ENCODE measurements at places on chromosomes 3 and 15.

DNA sequence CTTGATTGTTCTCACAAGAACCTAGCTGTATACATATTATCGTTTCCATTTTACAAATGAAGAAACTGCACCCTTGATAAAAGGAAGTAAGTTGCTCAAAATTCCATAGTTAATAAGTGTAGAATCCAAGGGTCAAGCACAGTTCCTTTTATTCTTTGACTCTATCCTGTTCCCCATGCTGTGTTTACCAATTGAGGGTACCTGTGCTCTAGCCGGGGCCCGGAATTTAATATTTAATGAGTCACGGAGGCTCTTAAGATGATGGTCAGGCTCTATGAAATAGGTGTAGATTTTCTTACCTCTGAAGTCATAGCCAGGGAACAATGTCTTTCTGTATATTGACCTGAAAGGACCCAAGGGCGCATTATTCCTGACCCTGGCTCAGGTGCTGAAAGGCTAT lies 65.2 kb downstream of the LPP start:
- DNase-seq = no peak

GRCh38 chr15:64050281-64051092 lies 4.2 kb upstream of the DAPK2 start:
- DNase-seq = no peak

DNA sequence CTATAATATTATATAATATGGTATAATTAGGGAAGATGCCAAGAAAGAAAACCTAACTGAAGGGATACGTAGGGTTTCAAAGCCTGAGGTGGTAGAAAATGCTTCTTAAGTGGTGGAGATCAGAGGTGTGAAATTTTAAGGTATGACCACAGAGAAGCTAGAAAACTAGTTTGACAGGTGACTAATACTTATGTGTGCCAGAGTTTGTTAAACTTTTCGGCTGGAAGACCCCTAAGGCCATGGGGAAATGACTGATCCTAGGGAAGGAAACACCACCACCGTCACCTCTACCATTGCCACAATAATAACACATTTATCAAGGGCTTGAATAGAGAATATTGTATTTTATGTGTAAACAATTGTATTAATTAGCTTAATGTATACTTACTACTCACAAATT lies 261.4 kb upstream of the GBE1 start:
- DNase-seq = no peak

DNA sequence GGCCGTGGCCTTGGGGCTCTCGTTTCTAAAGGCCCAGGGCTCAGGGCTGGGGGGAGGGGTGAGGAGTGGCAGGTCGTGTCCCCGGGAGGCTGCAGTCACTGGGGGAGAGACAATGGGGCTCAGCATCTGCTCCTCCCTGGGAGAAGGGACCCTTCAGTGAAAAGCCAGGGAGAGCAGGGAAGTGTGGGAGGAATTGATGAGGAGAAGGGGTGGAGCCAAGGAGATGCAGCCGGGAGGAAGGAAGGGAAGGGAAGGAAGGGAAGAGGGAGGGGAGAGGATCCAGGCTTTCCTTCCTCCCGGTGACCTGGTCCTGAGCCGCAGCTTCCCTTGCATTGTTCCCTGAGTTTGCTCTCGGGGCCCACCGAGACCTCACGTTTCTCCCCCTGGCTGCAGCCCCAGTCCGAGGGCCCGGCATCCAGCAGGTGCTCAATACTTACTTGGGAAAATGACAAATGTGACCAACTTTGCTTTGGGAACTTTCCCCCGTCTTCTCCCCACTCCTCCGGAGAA lies 1.4 kb upstream of the ZNF710 start:
- DNase-seq = no peak

GRCh38 chr15:78761020-78761419 lies 50.2 kb downstream of the ADAMTS7 start:
- DNase-seq = no peak

GRCh38 chr3:42043099-42043813 lies 47.9 kb upstream of the TRAK1 start:
- no peak for DNase-seq

GRCh38 chr15:57692709-57693108 lies 13.8 kb upstream of the POLR2M start:
- no peak for DNase-seq

DNA sequence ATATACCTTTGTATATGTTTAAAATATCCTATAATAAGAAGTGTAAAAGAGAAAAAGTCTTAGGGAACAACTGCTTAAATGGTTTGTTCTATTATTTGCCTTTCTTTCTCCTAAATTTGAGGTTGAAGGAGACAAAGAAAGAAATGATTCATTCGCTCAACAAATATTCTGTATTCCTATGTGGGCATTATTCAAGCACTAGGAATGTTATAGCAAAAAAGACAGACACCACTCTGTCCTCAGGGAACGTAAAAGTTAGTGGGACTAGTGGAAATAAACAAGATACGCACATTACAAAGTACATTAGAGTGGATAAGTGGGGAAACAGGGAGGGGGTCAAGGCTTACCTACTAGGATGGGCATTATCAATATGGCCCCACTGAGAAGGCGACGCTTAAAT lies 332.2 kb downstream of the LPP start:
- DNase-seq = no peak

DNA sequence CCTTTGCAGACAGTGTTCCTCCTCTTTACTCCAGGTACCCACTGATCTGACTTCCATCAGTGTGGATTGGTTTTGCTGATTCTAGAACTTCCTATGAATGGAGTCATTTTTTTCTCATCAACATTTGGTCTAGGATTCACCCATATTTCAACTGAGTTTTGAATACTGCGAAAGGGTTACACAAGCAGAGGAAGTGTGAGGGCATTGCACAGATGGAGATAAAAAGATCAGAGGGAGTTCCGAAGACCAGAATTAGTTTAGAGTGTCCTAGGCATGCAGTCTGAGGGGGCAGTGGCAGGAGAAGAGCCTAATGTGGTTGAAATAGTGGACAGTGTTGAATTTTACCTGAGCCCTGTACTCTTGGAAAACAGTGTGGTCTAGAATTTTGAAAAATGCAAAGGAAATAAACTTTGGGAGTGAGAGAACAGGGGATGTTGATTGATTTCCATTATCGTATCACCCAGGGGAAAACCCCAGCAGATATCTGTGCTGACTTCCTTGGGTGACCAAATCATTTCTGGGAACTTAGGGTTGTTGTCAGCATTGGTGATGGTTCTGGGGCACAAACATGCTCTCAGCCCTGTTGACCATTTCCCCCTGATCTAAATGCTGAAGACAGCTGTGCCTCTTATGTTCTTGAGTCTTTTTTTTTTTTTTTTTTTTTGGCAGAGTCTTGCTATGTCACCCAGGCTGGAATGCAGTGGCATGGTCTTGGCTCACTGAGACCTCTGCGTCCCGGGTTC lies 327.4 kb upstream of the LRRFIP2 start:
- no peak for DNase-seq

DNA sequence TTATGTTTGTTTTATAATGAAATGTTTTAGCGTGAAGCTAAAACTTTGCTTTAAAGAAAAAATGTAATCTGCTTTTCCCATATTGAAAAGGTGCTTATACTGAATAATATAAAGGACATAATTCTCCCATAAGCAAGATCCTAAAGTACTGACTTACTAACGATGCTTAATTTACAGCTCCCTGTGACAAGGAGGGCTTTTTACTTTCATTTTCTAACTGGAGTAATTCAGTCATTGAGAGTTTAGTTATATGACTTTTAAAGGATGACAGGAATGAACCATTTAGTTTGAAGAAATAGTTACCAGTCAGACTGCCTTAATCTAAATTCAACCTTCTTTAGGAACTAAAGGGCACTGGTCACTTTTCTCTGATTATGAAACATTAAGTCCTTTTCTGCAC lies 19.3 kb upstream of the ZPLD1 start:
- no peak for DNase-seq

GRCh38 chr3:39185959-39186691 lies 6.3 kb downstream of the XIRP1 start:
- no peak for DNase-seq

DNA sequence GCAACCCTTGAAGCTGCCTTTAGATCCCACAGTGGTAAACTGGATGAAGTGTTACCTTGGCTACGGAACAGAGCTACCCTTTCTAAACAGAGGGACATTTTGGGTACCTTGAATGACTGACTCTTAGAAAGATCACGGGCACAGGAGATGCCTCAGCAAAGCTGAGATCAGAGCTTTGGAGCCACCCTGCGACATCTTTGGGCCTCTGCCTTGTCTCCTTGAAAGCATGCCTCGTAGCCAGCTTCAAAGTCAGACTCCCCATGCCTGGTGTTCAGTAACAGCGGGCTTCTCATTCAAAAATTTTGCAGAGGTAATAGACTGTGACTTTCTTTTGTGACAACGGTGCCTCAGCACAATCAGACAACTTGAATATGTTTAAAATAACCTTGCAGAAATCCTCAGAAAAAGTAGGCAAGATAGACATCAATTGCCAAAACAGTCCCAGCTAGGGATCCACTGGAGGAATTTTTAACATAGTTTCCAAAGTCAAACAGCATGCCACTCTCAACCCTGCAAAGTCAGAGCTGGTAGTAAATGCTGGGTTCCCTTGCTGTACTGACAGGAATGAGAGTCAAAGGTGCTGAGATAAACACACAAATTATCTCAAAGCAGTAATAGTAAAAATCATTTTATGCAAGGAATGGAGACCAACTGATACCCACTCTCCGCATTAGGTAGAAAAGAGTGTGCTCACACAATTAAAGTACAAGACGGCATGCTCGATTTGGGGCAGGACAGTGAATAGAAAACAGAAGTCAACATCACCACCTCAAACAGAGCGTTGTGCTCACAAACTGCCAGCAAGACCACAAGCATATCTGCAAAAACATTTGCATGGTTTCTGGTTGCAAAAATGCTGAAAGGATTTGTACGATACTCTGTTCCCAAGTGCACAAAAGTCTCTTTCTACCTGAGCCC lies 82.1 kb downstream of the MYO1E start:
- no peak for DNase-seq

DNA sequence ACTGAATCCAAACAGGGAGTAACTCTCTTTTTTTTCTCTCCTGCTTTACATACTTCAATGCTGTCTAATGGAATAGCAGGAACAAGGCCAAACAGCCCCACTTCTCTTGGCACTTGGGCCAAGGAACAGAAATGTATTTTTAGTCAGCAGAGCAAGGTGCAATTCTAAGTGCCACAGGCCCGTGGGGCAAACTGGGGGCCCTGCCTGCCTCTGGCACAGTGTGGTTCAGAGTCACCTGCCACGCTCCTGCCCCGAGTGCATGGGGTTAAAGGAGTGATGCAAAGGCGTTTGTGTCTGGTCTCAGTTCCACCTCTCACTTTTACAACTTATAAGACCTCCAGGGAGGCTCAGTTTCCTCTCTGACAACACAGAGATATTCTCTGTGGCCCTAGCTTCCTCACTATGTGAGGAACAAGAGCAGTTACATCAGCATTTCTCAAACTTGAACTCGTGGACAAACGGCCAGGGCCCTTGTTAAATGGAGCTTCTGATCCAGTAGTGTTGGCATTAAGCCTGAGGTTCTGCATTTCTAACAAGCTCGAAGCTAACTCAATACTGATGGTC lies 51.3 kb downstream of the LRIG1 start:
- DNase-seq = no peak

DNA sequence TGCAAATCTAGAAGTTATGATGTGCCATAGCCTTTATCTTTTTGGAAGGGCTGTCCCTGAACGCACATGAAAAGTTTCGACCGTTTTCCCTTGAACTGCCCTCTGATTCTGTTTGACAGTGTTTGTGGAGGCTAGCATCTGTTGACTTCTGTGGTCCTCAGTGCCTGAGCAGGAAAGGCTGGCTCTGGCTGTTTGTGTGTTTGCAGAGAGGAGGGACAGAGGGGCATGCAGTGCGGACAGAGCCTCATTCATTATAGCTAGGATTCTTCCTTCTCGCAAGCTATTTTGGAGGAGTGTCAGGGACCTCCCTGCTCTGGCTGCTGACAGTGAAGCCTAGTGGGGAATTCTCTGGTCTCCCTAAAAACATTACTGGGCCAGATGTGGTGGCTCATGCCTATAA lies 64.5 kb downstream of the CDAN1 start:
- no peak for DNase-seq

DNA sequence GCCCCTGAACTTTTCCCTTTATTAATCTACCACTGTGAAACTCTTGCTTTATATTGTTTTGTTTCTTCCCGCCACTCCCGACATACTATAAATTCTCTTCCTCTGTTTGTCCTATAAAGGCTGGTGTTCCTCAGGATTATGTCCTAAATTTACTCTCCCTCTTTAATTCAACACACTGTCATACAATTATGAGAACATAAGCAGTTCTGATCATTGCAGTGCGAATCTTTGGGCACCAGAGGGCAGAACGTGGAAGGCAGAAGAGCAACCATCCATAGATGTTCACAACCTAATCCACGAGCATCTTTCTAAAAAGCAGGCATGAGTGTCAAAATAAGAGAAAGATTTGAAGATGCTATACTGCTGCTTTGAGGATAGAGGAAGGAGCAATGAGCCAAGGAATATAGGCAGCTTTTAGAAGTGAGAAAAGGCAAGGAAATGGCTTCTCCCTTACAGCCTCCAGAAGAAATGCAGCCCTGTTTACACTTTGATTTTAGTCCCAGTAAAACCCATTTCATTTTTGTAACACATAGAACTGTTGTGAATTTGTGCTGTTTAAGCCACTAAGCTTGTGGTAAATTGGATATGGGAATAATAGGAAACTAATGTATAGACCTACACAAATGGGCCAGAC lies 179.4 kb downstream of the GBE1 start:
- no peak for DNase-seq

GRCh38 chr3:18717598-18717997 lies 292.5 kb upstream of the SATB1 start:
- no peak for DNase-seq

- no peak for DNase-seq
These were observed 18.4 kb downstream of the TM4SF18 start for GRCh38 chr3:149314807-149315578.

DNA sequence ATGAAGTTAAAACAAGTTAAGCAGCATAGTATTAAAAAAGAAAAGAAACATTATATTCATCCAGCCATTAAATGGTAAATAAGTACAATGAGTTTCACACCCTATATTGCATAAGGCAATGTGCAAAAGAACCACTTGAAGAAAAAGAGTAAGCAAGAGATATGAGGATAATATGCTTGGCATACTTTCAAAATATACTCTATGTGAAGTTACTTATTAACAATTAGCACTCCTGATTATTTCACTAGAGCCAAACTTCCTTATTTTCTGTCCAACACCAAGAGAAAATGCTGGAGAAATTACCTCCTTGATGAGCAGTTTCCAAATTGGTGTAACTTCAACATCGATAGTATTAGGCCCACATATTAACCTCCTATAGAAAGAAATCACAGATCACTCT lies 63.7 kb downstream of the ATP13A4 start:
- DNase-seq = no peak

- no peak for DNase-seq
These were observed 1.4 kb downstream of the CCDC32 start for GRCh38 chr15:40563426-40563825.

DNA sequence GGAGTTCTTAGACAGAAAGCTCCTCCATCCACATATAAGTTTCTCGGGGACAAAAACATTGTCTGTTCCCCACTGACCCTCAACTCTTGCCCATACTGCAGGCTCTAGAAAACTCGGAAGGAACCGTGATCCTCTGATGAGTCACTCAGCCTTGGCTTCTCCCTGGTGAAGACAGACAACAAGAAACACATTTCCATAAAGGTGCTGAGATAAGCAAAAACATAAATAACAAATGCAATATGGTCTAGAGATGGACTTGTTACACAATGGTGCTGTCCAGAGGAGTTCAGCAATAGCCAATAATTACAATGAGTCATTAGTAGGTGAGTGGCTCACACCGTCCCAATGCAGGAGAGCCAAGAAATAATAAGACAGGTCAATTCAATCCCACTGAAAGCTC lies 43.7 kb downstream of the MAGI1 start:
- DNase-seq = no peak
